ENCODE measurements at places on chromosomes 12 and 14.

- DNase-seq: peak; percentile 94
Observed at GRCh38 chr12:120265473-120266179, at the start of gene PXN. Gene PXN, minus strand, starts transcription at chr12:120265730. Its CDS starts 101 bp downstream, at chr12:120265629.

- DNase-seq: no peak
Observed at GRCh38 chr12:107891967-107892366, 117.5 kb downstream of the ASCL4 start.

GRCh38 chr12:110227138-110227537 is 53.9 kb upstream of the ATP2A2 start:
- DNase-seq: no peak

DNA sequence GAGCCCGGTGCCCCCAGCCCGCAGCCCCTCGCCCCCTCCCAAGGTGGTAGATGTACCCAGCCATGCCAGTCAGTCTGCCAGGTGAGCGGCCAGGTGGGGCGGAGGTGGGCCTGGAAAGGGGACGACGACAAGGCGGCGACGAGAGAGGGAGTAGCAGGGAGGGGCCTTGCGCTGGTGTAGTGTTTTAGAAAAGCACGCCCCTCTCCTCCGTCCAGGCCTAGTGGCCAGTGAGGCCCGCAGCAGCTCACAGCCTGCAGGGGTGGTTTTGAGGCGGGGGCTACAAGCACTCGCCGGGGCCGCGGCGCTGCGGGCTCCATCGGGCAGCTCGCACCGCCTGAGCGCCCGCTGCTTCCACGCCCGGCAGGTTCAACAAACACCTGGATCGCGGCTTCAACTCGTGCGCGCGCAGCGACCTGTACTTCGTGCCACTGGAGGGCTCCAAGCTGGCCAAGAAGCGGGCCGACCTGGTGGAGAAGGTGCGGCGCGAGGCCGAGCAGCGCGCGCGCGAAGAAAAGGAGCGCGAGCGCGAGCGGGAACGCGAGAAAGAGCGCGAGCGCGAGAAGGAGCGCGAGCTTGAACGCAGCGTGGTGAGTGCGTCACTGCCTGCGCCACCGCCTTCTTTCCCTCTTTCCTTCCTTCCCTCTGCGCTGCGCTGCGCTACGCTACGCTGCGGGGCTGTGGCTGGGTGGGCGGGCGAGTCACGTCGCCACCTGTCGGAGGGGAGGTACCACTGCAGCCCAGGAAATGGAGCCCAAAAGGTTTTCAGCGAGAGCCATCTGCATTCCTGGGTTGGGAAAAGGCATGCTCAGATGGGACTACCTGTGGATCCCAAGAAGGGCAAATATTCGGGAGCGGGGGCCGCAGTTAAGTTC is 5.9 kb upstream of the RNU7-1 start:
- DNase-seq: peak; percentile 86

DNA sequence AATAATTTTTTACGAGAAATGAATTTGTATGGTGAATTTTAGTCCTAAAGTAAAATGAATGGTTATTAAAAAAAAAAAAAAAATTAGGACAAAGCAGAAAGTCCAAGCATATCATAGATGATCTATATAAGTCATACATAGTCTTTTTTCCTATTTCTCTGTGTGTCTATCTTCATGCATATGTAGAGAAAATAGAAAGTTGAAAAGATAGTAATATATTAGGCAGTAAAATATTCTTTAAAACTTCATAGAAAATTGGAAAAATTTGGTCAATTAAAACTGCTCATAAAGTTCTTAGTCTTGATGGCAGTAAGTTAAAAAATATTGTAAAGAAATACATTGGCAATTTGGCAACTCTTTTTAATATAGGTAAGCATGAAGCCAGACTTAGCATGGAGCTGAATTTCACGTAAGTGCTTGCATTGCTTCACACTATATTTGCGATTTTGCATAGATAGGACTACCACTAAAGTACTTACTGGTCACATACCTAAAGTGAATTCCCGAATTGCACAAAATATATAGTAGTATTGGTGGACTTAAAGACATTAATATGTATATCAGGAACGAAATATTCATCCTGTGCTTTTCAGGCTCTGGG is 303.8 kb downstream of the IPO8 start:
- DNase-seq: no peak

- no peak for DNase-seq
Observed at GRCh38 chr14:100134586-100134985, 24.9 kb downstream of the DEGS2 start.

- DNase-seq: no peak
Observed at GRCh38 chr14:68686205-68686465, 106.7 kb downstream of the ZFP36L1 start.

DNA sequence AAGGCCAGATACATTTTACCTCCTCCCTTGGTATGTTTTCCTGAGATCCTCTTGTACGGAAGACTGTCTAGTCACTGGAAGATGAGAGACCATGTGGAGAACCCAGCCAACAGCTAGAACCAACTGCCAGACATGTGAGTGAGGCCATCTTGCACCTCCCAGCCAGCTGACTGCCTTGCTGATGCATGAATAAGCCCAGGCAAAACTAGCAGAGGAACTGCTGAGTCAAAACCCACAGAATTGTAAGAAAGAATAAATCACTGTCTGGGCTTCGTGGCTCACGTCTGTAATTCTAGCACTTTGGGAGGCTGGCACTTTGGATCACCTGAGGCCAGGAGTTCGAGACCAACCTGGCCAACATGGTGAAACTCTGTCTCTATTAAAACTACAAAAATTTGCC is 160.0 kb downstream of the TPH2 start:
- no peak for DNase-seq

DNA sequence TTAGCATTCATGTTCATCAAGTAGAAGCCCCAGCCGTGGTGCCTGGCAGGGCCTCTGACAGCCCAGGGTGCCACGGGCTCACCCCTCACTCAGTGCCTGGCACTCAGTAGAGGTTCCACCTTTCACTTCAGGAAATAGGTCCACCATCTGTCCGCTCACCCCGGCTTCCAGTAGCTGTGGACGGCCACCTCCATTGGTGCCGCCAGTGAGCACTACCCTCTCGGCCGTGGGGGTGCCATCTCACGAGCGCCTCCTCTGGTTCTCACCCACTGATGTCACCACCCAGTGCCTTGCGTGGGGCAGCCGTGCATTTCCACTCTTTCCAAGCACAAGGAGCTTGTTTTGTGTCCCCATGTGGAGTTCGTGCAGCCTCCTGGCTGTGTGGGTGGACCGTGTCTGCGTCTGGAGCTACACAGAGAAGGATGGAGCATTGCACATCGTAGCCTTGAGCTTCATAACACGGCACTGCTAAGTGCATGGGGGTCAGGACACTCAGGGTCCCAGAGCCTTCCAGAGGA is 41.0 kb upstream of the MMP17 start:
- no peak for DNase-seq

GRCh38 chr12:25397001-25397400 is 146.3 kb upstream of the KRAS start:
- no peak for DNase-seq

DNA sequence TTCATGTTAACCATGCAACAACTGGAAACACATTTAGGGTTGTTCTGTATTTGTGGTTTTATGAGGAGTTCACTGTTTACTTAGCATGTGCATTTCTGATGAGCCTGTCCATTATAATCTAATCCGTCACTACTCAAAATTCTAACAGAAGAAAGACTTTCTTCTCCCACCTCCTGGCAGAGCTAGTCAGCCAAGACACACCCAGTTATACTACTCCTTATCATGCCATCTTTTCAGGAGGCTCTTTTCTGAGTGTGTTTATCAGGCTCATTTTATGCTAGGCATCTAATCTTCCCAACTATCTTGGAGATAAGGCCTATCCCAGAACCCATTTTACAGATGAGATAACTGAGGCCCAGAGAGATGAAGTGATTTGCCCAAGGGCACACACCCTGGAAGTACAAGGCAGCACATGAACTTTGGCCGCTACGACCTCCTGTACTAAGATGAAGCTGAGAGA is 10.4 kb upstream of the MED13L start:
- no peak for DNase-seq

GRCh38 chr12:124389725-124390441 is 95.0 kb downstream of the RFLNA start:
- DNase-seq: no peak

- no peak for DNase-seq
Observed at GRCh38 chr12:109191621-109192250, 75.3 kb downstream of the ACACB start.

- DNase-seq: no peak
Observed at GRCh38 chr14:77580477-77580876, 36.0 kb downstream of the SPTLC2 start.

DNA sequence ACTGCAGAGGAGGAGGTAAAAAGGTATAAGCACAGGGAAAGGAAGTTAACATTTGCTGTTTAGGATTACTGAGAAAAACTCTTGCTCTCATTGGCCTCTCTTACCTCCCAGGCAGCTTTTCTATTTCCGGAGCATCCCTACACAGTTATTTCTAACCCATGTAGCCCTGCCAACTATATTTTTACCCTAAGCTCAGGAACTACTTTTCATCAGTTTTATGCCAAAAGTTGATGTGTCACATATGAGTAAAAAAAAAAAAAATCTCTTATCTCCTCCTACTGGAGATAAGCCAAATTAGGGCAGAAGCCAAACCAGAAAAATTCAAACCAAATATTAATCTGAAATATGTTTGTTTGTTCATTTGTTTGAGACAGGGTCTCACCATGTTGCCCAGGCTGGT is 34.4 kb upstream of the PSMA6 start:
- DNase-seq: no peak

DNA sequence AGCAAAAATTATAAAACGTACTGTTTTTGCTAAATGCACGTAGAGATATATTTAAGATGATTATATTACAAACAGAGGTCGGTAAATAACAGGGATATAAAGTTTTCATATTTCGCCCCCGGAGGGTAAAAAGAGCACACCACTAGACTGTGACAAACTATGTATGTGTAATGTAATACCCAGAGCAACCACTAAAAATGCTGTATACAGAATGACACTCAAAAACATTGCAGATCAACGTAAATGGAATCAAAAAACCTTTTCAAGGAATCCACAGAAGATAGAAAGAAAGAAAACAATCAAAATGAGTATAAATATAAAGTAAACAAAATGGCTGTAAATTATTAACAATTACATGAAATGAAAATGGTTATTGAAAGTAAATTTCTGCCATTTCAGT is 37.6 kb upstream of the PRB4 start:
- DNase-seq: no peak

DNA sequence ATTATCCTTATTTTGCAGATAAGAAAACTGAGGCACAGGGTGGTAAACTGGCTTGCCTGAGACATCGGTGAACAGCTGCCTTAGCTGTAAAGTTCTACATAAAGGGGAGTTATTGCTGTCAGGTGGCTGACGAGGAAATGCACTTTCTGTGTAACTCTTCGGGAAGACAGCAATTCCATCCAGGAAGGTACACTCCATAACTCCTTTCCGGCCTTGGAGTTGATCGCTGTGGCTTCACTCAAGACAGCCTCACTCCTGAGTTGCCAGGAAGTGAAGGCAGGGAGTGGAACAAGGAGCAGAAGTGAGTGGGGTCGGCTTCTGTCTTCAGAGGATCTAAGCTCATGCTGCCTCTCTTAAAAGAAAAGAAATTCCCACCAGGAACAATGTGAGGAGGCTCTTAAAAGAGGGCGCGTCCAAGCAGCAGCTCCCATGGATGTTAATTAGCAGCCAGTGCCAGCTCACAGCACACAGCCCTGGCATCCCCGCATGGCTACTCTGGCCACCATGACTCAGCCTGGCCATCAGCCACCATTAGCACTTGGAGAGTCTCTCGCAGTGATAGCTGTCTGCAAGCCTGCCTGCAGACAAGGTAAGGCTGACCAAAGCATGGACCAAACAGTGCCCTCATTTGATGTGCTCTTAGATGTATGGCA is 60.3 kb downstream of the NUAK1 start:
- DNase-seq: no peak

- DNase-seq: no peak
Observed at GRCh38 chr12:49976557-49976956, 3.8 kb downstream of the AQP6 start.

GRCh38 chr14:73663548-73664212 is 18.9 kb downstream of the DNAL1 start:
- no peak for DNase-seq

- DNase-seq: peak; percentile 69
Observed at GRCh38 chr12:7142056-7142644, 12.0 kb downstream of the CLSTN3 start.

Data from germinal center (tissue), 1 donor.